M059J (cell line): ENCODE measurements at places on chromosomes 2 and 18.

- no peak for DNase-seq
Observed at GRCh38 chr2:143926736-143927135, 593.2 kb downstream of the ZEB2 start.

- DNase-seq, result no peak
Observed at GRCh38 chr2:135863233-135863632, 13.0 kb downstream of the MCM6 start.

DNA sequence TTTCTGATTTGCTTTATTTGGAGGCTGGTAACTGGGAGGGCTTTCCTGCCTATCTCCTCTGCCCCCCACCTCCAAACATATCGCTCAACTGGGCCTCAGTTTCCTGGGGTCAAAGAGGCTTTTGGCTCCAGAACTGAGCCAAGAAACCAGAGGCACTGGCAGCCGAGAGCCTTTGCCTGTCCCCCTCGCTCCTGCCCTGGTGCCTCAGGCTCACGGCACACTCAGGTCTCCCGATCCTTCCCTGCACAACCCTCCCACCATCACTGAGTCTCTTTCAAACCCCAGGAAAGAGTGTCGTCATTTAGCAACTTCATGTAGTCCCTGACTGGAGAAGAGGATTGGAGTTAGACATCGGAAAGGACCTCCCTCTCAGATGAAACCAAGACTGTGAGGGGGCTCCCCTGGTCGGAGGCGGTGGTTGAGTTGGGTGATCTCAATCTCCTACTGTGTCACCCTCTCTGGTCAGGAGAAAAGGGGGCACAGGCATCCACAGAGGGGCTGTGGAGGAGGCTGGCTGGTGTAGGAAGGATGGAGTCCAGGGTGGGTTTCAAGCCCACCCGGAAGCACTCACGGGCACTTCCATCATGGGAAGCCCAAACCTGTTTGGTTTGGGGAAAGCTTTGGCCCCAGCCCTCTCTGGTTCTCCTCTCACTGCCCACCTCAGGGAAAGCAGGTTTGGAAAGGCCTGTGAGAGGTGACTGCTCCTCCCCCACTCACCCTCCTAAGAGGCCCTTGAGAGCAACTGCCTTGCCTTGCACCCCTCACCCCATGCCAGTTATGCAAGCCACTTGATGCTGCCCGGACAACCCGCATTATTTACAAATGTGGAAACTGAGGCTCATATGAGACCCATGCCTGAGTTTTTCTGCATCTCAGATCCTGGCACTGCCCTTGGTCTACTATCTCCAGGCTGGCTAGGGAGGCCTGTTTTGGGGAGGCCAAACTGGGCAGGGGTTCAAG, 62.3 kb downstream of the TNS1 start:
- DNase-seq, result no peak

DNA sequence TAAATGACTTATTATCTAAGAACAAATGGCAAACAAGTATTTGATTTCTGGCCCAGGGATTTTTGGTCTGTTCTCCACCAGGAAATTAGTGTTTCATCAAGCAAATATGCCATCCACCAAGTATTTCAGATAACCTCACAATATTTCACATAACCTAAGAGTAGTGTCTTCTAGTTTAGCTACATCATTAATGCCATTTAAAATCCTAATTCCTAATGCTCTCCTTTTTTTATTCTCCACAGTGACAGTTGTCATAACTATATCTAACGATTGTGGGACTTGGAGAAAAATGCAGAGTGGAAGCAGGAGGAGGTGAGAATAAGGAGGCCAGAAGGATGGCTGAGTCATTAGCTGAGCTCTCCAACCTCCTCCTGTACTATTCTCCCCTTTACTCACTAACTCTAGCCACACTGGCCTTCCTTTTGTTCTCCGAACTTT, 58.5 kb upstream of the CTLA4 start:
- DNase-seq, result peak; percentile 80

DNA sequence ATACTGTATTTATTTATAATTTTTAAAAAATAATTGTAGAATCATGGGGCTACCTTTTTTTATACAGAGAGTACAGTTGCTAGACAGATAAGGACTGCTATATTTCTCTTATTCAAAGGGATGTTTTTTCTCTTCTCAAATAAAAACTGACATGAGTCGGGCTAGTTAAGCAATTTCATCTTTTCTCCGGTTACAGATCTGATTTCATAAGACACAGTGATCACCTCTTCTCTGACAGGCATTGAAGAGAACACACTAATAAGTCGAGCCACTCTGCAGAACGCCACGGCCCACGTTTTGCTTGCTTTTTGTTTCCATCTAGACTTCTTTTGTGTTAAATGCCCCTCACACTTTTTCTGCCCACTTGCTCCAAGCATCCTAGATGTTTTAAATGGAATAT, 85.4 kb downstream of the HNRNPLL start:
- no peak for DNase-seq
